Karpas-422 (cell line): ENCODE measurements at places on chromosomes 3 and 15. TPM values are rescaled to one million over a fixed set of nuclear protein-coding genes. Genes with fewer than 3 reads are reported as not detected.
A peak's percentile ranks its signal among the peaks of the same experiment; 100 is the strongest.

Gene UBAP1L
- 6.5 and 6.8 TPM in 2 replicates for total RNA-seq

GRCh38 chr15:82986442-82986780 lies 401 bp downstream of the RAMAC start:
- H3K27me3 ChIP-seq = no peaks in the 10 kb centered on the region
- DNase-seq = peak; percentile 61
- H3K4me1 ChIP-seq = peaks cover 23% of the 10 kb centered on the region
- H3K4me3 ChIP-seq = peak overlapping the region; percentile 99
- peaks cover 11% of the 10 kb centered on the region; the same call in 1 of the 2 replicates for H3K36me3 ChIP-seq

- no peaks in the 10 kb centered on the region for H3K36me3 ChIP-seq
- H3K27ac ChIP-seq = no peak overlapping the region
- DNase-seq = peak; percentile 92
- H3K27me3 ChIP-seq = no peaks in the 10 kb centered on the region; the same call in 1 of the 2 replicates
- H3K4me3 ChIP-seq = no peak overlapping the region
Measured at GRCh38 chr15:89971592-89971997, 29.5 kb upstream of the ZNF710 start.

Gene MGA
- 40.0 and 68.1 TPM in 2 replicates for total RNA-seq

Gene SPTBN5
- 0.11 and 0.22 TPM in 2 replicates for total RNA-seq

Gene IGF2BP2
- 0.18 and 0.67 TPM in 2 replicates for total RNA-seq

GRCh38 chr3:71684757-71685386 lies 40.3 kb downstream of the EIF4E3 start:
- DNase-seq = peak; percentile 9
- H3K27me3 ChIP-seq = no peaks in the 10 kb centered on the region
- H3K27ac ChIP-seq = no peak overlapping the region
- no peak overlapping the region for H3K4me3 ChIP-seq

Gene CHRFAM7A
- total RNA-seq = not detected in 2 replicates

Gene CAMK2N2
- total RNA-seq = 5.0 and 9.5 TPM in 2 replicates

GRCh38 chr15:89660556-89660955 lies 5.3 kb upstream of the KIF7 start:
- no peak overlapping the region for H3K27ac ChIP-seq
- H3K4me3 ChIP-seq = no peak overlapping the region
- H3K4me1 ChIP-seq = no peaks in the 10 kb centered on the region
- no peaks in the 10 kb centered on the region for H3K36me3 ChIP-seq
- DNase-seq = no peak

GRCh38 chr3:160472344-160472743 lies 22.8 kb upstream of the TRIM59 start:
- no peak for DNase-seq
- no peaks in the 10 kb centered on the region for H3K4me1 ChIP-seq
- H3K4me3 ChIP-seq = no peak overlapping the region

DNA sequence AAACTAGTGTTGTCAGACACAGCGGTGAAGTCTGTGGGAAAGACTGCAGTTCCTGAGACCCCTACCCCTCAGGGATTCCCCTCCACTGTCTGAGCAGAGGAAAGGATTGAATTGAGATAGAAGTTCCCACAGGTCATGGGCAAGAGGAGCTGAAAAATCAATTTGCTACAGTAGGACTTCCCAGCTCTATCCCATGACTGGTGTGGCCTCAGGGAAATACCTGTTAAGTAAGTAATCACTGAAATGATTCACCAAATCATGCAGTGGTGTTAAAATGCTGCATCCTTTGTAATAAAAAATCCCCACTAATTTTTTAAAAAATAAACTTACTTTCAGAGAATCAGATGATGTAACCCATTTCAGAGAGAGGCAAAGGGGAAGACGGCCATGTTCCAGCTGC lies 45.0 kb upstream of the SPRED1 start:
- H3K36me3 ChIP-seq = no peaks in the 10 kb centered on the region
- no peak overlapping the region for H3K27ac ChIP-seq
- H3K4me1 ChIP-seq = no peaks in the 10 kb centered on the region
- H3K4me3 ChIP-seq = no peak overlapping the region
- DNase-seq = peak; percentile 32

Gene AP3B2
- total RNA-seq = 3.0 TPM in 1 of 2 replicates, not detected in the other

GRCh38 chr15:77599899-77600298 lies 32.8 kb downstream of the LINGO1 start:
- peak; percentile 95 for DNase-seq
- no peaks in the 10 kb centered on the region for H3K27me3 ChIP-seq
- no peaks in the 10 kb centered on the region for H3K36me3 ChIP-seq
- H3K27ac ChIP-seq = no peak overlapping the region
- H3K4me1 ChIP-seq = peaks cover 13% of the 10 kb centered on the region
- peak overlapping the region; percentile 19; the same call in 1 of the 2 replicates for H3K4me3 ChIP-seq

DNA sequence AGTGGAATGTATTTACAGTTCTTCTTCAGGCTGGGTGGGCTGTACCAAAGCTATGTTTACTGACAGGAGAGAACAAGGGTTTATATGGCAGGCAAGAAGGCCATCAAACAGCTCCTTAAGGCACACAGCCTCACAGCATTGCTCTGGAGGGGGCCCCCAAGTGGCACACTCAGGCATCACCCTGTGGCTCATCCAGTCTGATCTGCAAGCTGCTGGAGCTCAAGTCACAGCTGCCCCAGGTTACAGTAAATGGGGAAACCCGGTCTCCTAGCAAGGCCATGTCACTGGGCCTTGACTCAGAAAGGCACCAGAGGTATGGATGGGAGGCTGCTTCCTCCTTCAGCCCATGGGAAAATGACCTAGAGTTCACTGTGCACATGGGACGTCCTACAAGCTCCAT lies 67.5 kb downstream of the TFG start:
- H3K36me3 ChIP-seq = no peaks in the 10 kb centered on the region
- peak; percentile 53 for DNase-seq
- H3K4me3 ChIP-seq = no peak overlapping the region
- 0 out of 2 replicates have a peak, but pooled peaks cover 3% of the 10 kb centered on the region for H3K27me3 ChIP-seq
- H3K27ac ChIP-seq = no peak overlapping the region

Gene SPATA12
- 3.2 and 3.9 TPM in 2 replicates for total RNA-seq

DNA sequence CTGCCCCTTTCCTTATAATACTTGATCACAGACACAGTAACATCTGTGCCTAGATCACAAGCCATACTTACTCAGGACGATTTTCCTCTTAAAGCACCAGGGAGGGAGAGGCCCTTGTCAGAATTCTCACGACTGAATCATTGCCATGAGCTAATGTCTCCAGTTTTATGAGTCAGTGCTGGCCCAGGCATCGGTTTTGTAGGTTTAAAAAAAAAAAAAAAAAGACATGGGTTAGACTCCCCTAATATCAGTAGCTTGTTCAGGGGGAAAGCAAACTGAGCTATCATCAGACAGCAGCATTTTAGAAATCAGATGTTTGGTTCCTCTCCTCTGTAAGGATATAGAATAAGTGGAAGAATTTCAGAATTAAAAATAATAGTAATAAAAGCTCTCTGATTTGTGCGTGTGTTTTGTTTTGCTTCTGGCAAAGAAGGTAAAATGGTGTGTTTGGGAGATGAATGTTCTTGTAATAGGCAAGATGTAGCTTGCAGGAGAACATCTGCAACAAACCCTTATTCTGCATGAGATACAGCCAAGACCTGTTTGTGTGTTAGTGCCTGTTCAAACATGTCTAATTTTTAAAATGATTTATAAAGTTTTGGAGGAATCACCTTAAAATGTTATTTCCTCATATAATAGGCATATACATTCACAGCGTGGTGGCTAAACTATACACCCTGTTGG lies 193.6 kb downstream of the TP63 start:
- no peak overlapping the region for H3K27ac ChIP-seq
- no peaks in the 10 kb centered on the region for H3K4me1 ChIP-seq
- H3K27me3 ChIP-seq = 0 out of 2 replicates have a peak, but pooled peaks cover 4% of the 10 kb centered on the region
- no peak for DNase-seq
- H3K36me3 ChIP-seq = no peaks in the 10 kb centered on the region
- no peak overlapping the region for H3K4me3 ChIP-seq

Gene LRRN1
- not detected in 2 replicates for total RNA-seq

DNA sequence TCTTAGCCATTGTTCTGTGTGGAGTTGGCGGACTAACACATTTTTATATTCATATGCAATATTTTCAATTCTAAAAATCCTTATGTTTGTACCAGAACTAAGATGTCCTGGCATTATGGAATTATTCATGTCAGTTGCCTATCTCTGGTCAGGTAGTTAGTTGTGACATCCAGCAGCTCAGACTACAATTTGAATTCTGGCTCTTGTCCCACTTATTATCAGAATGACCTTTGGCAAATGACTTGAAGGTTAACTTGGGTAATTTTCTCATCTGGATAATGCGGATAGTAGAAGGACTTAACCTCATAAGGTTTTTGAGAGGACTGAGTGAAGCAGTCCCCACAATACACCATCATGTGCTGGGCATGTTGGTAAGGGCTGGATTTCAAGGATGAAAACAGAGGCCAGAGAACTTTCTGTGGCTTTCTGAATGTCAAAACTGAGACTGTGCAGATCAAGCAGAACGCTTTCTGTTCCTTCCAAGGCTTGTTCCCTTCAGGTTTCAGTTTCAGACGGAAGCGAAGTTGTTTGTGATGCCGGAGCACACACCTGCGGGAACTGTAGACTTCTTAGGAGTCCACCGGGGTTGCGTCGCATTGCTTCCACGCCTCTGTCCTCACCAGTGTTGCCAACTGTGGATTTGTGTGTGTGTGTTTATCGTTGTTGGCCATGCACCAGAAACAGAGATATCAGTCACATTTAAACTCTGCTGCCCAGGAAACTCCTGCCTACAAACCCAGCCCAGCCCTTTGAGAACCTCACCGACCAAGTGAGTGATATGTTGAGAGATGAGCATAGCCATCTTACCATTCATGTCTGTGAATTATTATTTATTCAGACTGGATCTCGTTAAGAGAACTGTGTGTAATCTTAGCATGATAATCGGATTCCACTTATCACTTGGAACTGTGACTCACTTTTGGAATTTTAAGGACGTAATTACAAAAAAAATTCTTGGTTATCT lies 76.0 kb downstream of the PTPRG start:
- H3K4me3 ChIP-seq = no peak overlapping the region
- H3K27ac ChIP-seq = no peak overlapping the region
- no peak for DNase-seq
- no peaks in the 10 kb centered on the region for H3K36me3 ChIP-seq
- no peaks in the 10 kb centered on the region; the same call in 1 of the 2 replicates for H3K4me1 ChIP-seq
- H3K27me3 ChIP-seq = no peaks in the 10 kb centered on the region

GRCh38 chr3:37652851-37653250 lies 208.8 kb upstream of the CTDSPL start:
- no peaks in the 10 kb centered on the region for H3K27me3 ChIP-seq
- no peaks in the 10 kb centered on the region for H3K4me1 ChIP-seq
- no peaks in the 10 kb centered on the region for H3K36me3 ChIP-seq
- no peak for DNase-seq

- H3K36me3 ChIP-seq = no peaks in the 10 kb centered on the region
- no peaks in the 10 kb centered on the region for H3K27me3 ChIP-seq
- H3K4me3 ChIP-seq = no peak overlapping the region
- DNase-seq = no peak
- H3K4me1 ChIP-seq = no peaks in the 10 kb centered on the region
Measured at GRCh38 chr3:24713516-24713915, 218.9 kb upstream of the THRB start.

DNA sequence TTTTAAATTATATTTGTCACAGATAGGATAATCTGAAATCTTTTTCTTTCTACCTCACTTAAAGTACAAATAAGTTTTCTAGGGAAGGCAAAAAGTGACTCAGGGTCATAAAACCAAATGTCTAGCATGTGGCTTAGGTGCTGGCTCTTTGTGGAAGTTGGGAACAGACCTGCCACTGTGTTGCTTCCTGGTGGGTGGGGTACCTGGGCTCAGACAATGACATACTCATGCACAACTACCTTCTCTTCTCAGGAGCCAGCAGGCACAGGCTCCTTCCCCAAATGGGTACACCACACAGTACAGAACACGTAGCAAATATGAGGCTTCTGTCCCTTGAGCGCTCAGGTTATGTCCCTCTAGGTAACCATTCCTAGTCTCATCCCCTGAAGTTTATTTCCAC lies 40.1 kb upstream of the MUC13 start:
- H3K27me3 ChIP-seq = no peaks in the 10 kb centered on the region
- H3K36me3 ChIP-seq = peaks cover 66% of the 10 kb centered on the region
- no peak for DNase-seq
- no peaks in the 10 kb centered on the region for H3K4me1 ChIP-seq
- no peak overlapping the region for H3K27ac ChIP-seq

- no peaks in the 10 kb centered on the region for H3K27me3 ChIP-seq
- no peaks in the 10 kb centered on the region for H3K36me3 ChIP-seq
- no peaks in the 10 kb centered on the region for H3K4me1 ChIP-seq
- DNase-seq = no peak
- no peak overlapping the region for H3K4me3 ChIP-seq
- no peak overlapping the region for H3K27ac ChIP-seq
Measured at GRCh38 chr3:116951610-116952009, 242.0 kb downstream of the TUSC7 start.

Gene TMEM158
- total RNA-seq = not detected in 2 replicates

DNA sequence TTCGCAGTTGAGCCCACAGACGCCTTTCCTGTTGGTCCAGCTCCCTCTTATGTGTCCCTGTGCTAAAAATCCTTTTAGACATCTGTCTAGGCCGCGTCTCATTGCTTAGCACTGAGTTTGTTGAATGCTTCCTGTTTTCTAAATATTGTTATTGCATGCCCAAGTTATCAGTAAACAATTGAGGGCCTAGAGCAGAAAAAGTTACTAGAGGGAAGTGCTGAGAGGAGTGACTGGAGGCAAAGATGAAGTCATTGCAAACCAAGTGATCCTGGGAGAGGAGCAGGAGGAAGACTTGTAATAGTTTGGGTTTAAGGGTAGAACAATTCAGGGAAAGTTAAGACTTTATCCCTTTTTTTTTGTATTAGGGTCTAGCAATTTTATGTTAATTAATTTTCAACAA lies 88.1 kb downstream of the DCUN1D1 start:
- H3K36me3 ChIP-seq = peaks cover 34% of the 10 kb centered on the region; the same call in 1 of the 2 replicates
- H3K27me3 ChIP-seq = no peaks in the 10 kb centered on the region
- H3K4me3 ChIP-seq = no peak overlapping the region
- peak overlapping the region; percentile 6 for H3K27ac ChIP-seq
- H3K4me1 ChIP-seq = peaks cover 13% of the 10 kb centered on the region

GRCh38 chr3:53996141-53996874 lies 104.6 kb upstream of the SELENOK start:
- no peak overlapping the region for H3K4me3 ChIP-seq
- peaks cover 9% of the 10 kb centered on the region for H3K4me1 ChIP-seq
- H3K27ac ChIP-seq = no peak overlapping the region
- DNase-seq = peak; percentile 64
- no peaks in the 10 kb centered on the region for H3K36me3 ChIP-seq
- no peaks in the 10 kb centered on the region for H3K27me3 ChIP-seq

Gene GTF2E1
- 19.5 and 28.1 TPM in 2 replicates for total RNA-seq
